Activated naive CD8-positive, alpha-beta T cell treated with anti-CD3 and anti-CD28 coated beads for 36 hours (primary cell): ENCODE measurements at places on chromosomes 6 and 20. TPM values are rescaled to one million over a fixed set of nuclear protein-coding genes. Genes with fewer than 3 reads are reported as not detected.

Gene SYNDIG1
- not detected for total RNA-seq

Gene ZDHHC14
- total RNA-seq, result 2.9 TPM

Gene BANF2
- total RNA-seq, result not detected

Gene CLIC5
- total RNA-seq, result 0.74 TPM

Gene GGT7
- 10.5 TPM for total RNA-seq

Gene NOX3
- total RNA-seq, result not detected

Gene MPC1
- 22.2 TPM for total RNA-seq

Gene FAM83B
- not detected for total RNA-seq

Gene VSX1
- total RNA-seq, result not detected

Gene JAG1
- not detected for total RNA-seq

Gene SUMO4
- 2.3 TPM for total RNA-seq

Gene DAAM2
- not detected for total RNA-seq

Gene DDO
- not detected for total RNA-seq

Gene C20orf202
- not detected for total RNA-seq

Gene BPIFA1
- total RNA-seq, result not detected

Gene JPH2
- total RNA-seq, result 0.12 TPM

Gene DYNLT2
- 2.0 TPM for total RNA-seq

Gene SLC2A10
- 0.06 TPM for total RNA-seq

Gene MATN4
- 0.64 TPM for total RNA-seq

Gene SMLR1
- total RNA-seq, result not detected

Gene PTPRT
- not detected for total RNA-seq

Gene ETV7
- total RNA-seq, result 3.1 TPM

Gene RIMS4
- not detected for total RNA-seq

Gene SNAP91
- total RNA-seq, result not detected

Gene SLC12A5
- 0.26 TPM for total RNA-seq

Gene ANKEF1
- total RNA-seq, result 3.5 TPM

Gene TAP1
- total RNA-seq, result 337 TPM

Gene SLC32A1
- total RNA-seq, result not detected

Gene CSTF1
- 66.4 TPM for total RNA-seq

Gene PRRT1
- 1.5 TPM for total RNA-seq

Gene CAP2
- total RNA-seq, result not detected

Gene NHLRC1
- 0.19 TPM for total RNA-seq

Gene C4B
- 3.0 TPM for total RNA-seq

Gene EYS
- total RNA-seq, result not detected

Gene OPN5
- total RNA-seq, result not detected

Gene NKX2-2
- total RNA-seq, result not detected

Gene C6orf163
- total RNA-seq, result 0.98 TPM

Gene LINC00237
- not detected for total RNA-seq

Gene TSHZ2
- 0.74 TPM for total RNA-seq

Gene SLC22A7
- not detected for total RNA-seq

Gene MYMX
- total RNA-seq, result not detected

Gene HLA-B
- 2,753 TPM for total RNA-seq

Gene PPP1R3G
- 0.06 TPM for total RNA-seq

Gene ZNF334
- total RNA-seq, result 5.8 TPM
